ENCODE measurements at places on chromosomes 3 and 15.

- DNase-seq, result peak; percentile 25
Observed at GRCh38 chr3:23094890-23095462, 108.2 kb upstream of the UBE2E2 start.

- DNase-seq, result no peak
Observed at GRCh38 chr15:59841036-59841435, 151.9 kb upstream of the BNIP2 start.

GRCh38 chr3:100246999-100247398, 13.8 kb upstream of the TBC1D23 start:
- no peak for DNase-seq

DNA sequence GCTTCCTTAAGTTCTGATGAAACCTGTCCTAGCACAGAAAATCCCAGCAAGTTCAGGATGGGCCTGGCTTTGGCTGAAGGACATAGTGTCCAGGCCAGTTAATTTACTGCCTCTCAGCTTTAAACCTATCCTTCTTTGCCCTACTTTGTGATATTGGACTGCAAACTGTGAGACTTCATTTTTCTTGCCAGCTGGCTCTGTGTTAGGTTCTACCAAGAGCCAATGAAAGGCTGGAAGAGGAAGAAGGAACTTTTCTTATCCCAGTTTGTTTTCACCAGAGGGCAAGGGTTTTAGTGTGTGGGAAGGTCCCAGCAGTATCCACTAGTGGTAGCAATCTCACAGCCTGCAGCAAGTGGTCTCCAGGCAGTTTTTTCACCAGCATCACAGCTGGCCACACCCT, 18.2 kb downstream of the DCUN1D1 start:
- no peak for DNase-seq

- no peak for DNase-seq
Observed at GRCh38 chr3:125116311-125117080, 60.7 kb upstream of the HEG1 start.
